Activated CD8-positive, alpha-beta memory T cell treated with anti-CD3 and anti-CD28 coated beads, Interleukin-2, amount 50 U/mL, for 4 hours (primary cell): ENCODE measurements at places on chromosomes 11 and 22.

DNA sequence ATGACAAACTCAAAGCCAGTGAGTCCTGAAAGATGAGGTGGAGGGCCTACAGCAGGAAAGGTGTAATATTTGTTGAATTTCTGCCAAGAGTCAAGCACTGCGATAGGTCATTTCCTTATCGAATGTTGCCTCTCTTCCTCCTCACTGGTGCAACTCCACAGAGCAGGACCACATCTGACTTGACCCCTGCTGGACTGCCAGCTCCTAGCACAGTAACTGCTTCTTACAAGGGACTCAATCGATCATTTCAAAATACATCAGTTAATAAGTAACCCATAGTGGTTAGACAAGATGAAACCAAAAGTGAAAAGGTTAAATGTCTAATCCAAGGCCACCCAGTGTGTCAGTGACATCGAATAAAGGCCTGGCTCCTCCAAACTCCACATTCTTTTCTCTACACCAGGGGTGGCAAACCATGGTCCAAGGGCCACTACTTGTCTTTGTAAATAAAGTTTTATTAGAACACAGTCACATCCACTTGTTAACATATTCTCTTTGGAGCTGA is 98.5 kb upstream of the CSNK2A3 start:
- no peak for DNase-seq

GRCh38 chr22:31088233-31088986 is 7.3 kb downstream of the SMTN start:
- no peak for DNase-seq

- DNase-seq: no peak
These were observed 552 bp downstream of the DSCAML1 start for GRCh38 chr11:117796456-117796871.

DNA sequence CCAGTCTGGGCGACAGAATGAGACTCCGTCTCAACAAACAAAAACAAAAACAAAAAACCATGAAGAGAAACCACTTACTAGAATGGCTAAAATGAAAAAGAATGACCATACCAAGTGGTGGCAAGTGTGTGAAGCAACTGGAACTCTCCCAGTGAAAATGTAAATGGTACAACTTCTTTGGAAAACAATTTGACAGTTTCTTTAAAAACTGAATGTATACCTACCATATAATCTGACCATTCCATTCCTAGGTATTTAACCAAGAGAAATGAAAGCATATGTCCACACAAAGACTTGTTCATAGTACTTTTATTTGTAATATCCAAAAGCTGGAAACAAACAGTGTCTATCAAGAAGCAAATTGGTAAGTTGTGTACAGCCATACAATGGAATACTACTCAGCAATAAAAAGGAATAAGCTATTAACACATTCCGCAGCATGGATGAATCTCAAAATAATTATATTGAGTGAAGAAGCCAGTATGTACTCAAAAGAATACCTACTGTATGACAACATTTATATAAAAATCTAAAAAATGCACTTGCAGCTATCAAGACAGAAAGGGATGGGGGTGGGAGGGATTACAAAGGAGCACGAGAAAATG is 27.7 kb downstream of the DGCR2 start:
- no peak for DNase-seq

DNA sequence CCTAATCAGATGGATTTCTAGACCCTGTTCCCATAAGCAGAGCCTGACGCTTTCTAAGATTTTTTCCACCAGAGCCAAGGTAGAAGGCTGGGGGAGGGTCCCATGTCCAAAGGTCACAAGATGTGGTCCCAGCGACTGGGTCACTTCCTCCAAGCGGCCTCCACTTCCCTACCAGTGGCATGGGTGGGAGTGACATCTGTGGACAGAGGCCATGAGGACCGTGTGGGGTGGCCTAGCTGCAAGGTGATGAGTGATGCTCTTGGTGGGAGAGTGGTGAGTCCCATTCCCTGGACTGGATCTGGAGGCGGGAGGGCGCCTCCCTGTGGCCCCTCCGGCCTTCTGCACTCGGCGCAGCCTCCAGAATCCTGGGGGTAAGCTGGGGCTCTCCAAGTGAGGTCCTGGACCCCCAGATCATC is 32.4 kb upstream of the PRR5 start:
- DNase-seq: no peak

GRCh38 chr22:29581799-29582198 is 886 bp upstream of the NIPSNAP1 start:
- DNase-seq: no peak

DNA sequence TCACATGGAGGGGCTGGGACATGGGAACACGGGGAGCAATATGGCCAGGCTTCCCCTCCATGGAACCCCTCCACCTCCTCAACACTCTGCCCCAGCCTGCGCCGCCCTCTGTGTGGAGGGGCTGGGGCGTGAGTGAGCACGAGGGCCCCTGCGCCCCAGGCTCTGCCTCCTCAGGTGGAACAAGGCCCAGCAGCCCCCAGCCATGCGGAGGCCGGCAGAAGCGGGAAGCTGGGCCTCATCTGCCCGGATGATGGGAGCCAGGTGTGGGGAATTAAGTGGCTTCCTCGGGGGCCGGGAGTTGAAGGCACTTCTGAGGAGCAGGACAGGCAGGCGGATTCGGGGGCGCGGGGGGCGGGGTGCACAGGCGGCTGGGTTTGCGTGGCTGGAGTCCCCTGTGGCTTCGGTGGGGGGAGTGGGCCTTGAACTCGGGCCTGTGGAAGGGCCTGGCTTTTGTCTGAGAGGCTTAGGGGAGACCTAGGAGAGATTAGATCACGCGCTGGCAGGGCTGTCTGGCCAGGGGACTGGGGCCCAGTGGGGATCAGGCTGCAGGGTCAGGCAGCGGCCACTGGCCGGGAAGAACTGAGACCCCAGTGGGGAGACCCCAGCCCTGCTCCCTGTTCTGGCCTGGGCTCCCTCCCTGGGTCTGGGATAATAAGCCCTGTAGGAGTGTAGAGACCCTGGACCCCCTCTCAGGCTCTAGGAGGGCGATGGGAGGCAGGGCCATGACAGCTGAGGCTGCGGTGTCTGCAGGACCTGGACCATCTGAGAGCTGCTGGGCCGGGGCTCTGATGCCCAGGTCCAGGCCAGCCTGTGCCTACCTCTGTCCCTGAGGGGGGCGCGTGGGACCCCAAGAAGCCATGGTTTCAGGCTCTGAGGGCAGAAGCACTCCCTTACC is 13.3 kb downstream of the PRR33 start:
- DNase-seq: no peak

DNA sequence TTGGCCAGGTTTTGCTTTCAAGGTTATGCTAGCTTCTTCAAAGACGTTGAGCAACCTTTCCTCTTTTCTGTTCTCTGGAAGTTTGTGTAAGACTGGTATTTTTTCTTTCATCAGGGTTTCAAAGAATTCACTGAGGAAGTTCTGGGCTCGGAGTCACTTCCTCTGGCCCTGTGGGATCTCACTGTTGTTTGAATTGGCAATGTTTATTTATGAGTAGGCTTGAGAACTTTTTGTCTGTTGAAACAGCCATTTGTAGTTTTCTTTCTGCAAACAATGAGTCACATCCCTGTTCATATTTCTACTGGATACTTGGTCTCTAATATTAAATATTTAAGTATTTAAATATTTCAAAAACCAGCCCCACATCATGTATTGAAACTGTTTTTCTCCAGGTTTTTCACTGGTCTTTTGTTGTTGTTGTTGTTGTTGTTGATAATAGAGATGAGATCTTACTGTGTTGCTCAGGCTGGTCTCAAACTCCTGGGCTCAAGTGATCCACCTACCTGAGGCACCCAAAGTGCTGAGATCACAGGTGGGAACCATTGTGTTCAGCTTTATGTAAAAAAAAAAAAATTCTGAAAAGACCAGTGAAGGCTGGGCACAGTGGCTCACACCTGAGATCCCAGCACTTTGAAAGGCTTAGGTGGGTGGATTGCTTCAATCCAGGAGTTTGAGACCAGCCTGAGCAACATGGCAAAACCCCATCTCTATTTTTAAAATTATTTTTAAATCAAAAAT is 26.9 kb downstream of the SUSD2 start:
- DNase-seq: no peak

- no peak for DNase-seq
These were observed 78.7 kb downstream of the NECTIN1 start for GRCh38 chr11:119650251-119650650.

DNA sequence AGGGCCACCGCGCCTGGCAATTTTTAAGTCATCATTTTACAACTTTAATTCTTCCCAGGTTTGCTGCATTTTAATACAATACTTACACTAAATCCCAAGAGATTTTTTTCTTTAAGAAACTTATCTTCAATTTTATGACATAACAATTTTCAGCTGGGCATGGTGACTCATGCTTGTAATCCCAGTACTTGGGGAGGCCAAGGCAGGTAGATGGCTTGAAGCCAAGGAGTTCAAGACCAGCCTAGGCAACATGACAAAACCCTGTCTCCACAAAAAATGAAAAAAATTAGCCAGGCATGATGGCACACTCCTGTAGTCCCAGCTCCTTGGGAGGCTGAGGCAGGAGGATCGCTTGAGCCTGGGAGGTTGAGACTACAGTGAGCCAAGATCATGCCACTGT is 38.8 kb downstream of the CLDN25 start:
- no peak for DNase-seq

- DNase-seq: no peak
These were observed 79.3 kb downstream of the SGSM3 start for GRCh38 chr22:40449676-40450035.

GRCh38 chr11:113546757-113547507 is 71.7 kb upstream of the DRD2 start:
- DNase-seq: no peak

DNA sequence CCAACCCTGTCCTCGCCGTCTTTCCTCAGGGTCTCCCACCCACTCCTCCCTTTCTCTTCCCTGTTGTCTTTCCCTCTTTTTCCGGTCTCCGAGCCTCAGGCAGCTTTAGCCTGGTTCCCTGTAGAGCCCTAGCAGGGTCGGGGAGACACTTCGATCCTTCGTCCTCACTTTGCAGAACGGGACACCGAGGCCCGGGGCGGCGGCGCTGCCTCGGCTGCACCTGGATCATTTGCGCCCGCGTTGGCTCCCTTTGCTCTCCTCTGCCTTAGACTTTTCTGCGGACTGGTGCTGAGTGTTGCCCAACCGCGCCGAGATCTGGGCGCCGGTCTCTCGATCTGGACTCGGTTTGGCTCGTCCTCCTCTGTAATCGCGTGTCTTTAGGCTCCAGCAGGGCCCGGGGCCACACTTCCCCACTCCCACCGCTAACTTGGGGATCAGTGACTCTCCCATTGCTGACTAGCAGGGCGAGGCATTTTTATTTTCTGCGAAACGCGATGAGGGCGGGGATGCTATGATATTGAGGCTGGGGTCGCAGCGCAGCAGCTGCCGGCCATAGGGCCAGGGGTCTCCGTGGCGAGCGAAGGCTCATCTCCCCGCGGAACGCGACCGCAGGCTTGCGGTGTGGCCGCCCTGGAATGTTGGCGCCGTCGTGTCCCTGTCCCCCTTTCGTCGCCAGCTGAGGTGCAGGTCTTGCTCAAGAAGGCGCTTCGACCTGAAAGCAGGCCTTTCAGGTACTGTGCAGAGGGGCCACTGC is 1.6 kb upstream of the E2F8 start:
- no peak for DNase-seq

DNA sequence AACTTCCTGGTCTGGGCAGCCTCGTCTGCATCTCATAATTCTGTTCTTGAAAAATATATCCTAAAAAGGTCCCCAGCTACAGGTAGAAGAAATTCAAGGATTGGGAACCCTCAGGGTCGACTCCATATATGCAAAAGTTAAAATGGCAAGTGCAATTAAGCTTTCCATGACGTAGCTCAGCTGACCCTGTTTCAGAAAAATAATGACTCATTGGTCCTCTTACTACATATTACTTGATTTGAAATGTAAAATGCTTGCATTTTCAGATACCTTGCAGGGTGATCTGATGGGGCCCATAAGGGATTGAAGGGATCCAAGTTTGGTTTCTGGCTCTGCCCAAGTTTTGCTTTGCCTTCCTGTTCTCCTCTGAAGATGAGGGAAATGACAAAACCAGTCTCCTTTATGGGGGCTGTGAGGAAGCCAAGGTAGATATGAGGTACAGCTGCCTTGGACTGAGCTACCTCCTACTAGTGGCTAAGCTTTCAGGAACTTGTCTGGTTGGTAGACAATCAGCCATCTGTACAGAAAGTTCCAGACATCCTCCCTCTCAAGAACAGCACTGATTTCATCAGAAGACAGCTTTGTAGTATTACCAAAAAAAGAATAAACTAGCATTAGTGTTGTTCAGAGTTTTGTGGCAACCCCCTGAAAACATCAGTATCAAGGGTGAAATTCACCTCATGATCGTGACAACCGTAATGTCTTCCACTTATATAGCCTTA is 177.3 kb downstream of the DBX1 start:
- no peak for DNase-seq

GRCh38 chr11:42179216-42179615 is 719.8 kb upstream of the LRRC4C start:
- no peak for DNase-seq

- no peak for DNase-seq
These were observed 20.1 kb downstream of the CELSR1 start for GRCh38 chr22:46517255-46517761.

GRCh38 chr11:21810650-21811049 is 382.2 kb upstream of the ANO5 start:
- no peak for DNase-seq

DNA sequence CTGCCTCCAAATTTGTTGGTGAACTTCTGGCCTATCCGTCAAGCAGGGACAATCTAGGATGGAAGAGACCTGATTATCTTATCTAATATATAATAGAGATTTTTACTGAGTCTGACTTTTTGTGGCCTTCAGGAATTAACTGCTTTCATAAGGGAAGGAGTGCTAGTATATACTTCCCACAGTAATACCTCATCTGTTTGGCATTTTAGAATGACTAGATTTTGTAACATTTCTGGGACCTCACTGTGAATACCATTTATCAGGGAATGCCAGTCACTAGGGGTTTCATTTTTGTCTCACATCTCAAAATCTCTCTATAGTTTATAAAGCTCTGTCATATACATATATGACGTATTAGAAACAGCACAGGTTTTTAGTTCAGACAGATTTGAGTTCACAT is 114.3 kb downstream of the INSC start:
- DNase-seq: no peak

DNA sequence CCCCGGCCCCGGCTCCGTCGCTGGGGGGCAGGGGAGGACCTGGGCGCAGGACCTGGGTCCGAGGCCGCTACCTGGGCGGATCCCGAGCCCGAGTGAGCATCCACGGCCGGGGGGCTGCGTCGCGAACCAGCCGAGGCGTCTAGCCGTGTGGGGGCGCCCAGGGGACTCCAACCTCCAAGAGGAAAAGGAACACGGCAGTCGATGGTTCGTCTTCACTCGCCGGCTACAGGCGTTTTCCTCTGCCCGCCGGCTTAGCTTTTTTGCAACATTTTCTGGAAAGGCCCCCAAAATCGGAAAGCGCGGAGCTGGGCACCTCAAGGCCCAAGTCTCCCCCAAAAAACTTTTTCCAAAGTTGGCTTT is 666 bp downstream of the PDGFB start:
- DNase-seq: peak; percentile 30

DNA sequence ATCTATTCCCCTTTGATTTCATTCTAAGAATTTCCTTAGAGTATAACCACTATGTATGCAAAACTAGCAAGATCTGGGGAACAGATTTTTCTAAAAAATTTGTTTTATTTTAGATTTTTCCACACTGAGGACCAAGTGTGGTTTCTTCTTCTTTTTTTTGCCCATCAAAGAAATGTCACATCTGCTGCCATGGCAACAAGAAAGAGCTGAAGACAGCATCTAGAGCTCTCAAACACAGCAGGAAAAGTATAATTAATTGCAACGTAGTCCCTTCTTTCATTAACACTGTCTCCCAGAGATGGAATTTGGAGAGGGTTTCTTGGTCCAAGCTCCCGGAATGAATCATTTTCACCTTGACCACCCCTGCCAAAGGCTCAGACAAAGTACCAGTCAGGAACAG is 256.7 kb upstream of the CCDC90B start:
- DNase-seq: no peak
